ENCODE measurements at places on chromosomes 16 and 17. TPM values are rescaled to one million over a fixed set of nuclear protein-coding genes. Genes with fewer than 3 reads are reported as not detected.
A peak's percentile ranks its signal among the peaks of the same experiment; 100 is the strongest.

Gene CMTM2
- total RNA-seq = 0.97 TPM

Gene HSPB9
- total RNA-seq = not detected

Gene KRT15
- not detected for total RNA-seq

Gene NEK8
- total RNA-seq = 7.3 TPM

Gene C16orf46
- total RNA-seq = not detected

Gene EPOP
- 7.5 TPM for total RNA-seq

Gene SYT17
- not detected for total RNA-seq

Gene TAT
- not detected for total RNA-seq

Gene OVCA2
- 37.9 TPM for total RNA-seq

Gene NTN1
- total RNA-seq = 0.02 TPM

Gene CAVIN1
- total RNA-seq = 1.5 TPM

Gene PRSS33
- total RNA-seq = not detected

Gene KRTAP16-1
- total RNA-seq = not detected

Gene IL34
- not detected for total RNA-seq

GRCh38 chr17:33929181-33929724 lies 325.8 kb upstream of the CCL2 start:
- peaks cover 3% of the 10 kb centered on the region for H3K27me3 ChIP-seq
- H3K4me1 ChIP-seq = no peaks in the 10 kb centered on the region
- no peaks in the 10 kb centered on the region for H3K36me3 ChIP-seq
- no peak overlapping the region for H3K27ac ChIP-seq
- no peak overlapping the region for H3K4me3 ChIP-seq

- no peak for DNase-seq
- no peak overlapping the region for H3K4me3 ChIP-seq
Observed at GRCh38 chr17:32944248-32945020, 16.5 kb downstream of the TMEM98 start.

- peaks cover 2% of the 10 kb centered on the region for H3K36me3 ChIP-seq
- no peak for DNase-seq
- H3K4me1 ChIP-seq = peaks cover 11% of the 10 kb centered on the region
- H3K27me3 ChIP-seq = no peaks in the 10 kb centered on the region
Observed at GRCh38 chr17:75494326-75494877, 20.9 kb downstream of the CASKIN2 start.

DNA sequence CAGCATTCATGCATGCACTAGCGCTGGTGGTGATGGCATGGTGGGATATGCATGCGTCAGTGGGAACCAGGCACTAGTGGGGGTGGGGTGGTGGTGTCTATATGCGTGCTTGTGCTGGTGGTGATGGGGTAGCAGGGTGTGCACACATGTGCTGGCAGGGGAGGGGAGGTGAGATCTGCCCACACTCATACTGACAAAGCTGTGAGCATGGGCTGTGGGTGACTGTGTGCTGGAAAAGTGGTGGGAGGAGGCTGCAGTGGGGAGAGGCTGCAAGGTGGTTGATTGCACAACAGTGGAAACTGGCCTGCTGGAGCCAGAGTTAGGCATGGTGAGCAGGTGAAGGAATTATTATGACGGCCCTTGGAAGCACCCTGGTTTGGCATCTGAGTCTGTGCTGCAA lies 31.3 kb upstream of the TEKT1 start:
- H3K36me3 ChIP-seq = peaks cover 5% of the 10 kb centered on the region
- DNase-seq = no peak

DNA sequence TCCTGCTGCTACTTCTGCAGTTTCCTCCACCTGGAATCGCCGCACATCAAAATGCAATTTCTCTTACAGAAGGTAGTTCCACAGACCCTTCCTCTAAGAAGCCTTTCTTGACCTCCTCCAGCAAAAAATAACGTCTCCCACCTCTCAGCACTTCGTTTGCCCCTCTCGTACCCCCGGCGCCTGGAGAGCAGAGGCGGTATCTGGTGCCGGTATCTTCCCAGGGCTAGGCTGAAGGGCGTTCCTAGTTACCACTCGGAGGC lies 482 bp downstream of the DCTPP1 start:
- no peak for DNase-seq
- H3K27me3 ChIP-seq = no peaks in the 10 kb centered on the region
- peaks cover 33% of the 10 kb centered on the region for H3K4me1 ChIP-seq

DNA sequence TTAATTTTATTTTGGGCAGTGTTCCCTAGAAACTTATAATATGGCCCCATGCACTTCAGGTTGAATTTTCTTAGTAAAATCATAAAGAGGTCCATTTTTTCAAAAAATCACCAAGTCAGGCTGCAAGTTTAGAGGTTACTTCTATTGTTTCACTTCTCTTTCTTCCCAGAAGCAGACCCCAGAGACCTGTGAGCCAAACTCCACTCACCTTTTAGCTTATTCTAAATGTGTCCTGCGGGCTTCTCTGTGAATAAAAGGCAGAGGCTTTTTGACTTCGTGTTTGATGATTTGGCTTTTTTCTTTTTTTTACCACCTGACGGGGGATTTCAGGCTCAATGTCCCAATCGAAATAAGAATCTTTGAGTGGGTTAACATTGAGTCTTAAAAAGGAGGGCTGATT lies 7.4 kb downstream of the PRKCB start:
- H3K36me3 ChIP-seq = peaks cover 65% of the 10 kb centered on the region
- DNase-seq = no peak
- H3K27ac ChIP-seq = peak overlapping the region; percentile 16

DNA sequence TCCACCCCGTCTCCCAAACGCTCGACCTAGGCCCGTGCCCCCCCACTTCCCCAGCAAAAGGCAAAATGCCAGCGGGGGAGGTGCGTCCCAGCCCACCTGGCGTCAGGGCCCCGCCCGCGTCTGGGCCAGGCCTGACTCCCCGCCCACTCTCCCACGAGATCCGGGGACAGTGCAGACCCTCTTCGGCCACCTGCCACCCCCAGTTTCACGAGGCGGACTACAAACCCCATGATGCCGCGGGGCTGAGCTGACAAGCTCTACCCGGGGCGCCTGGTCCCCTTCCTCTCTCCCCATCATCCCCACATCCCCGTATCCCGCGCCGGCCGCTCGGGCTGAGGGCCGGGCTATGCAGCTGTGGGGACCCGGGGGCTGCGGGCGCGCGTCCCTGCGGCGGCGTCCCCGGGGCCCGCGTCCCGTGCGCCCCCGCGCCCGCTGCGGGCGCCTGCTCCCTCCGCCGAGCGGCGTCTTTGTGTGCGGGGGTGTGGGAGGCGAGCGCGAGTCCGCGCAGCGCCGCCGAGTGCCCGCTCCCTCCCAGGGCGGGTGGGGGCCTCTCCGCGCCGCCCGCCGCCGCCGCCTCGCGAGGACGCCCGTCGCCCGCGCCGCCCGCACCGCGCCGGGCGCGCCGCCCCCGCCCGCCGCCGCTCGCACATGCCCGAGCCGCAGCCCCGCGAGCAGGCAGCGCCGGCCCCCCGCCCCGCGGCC lies at the start of gene ANKRD13B:
ANKRD13B (plus strand) TSS at position 283 of the 702 bp plus-strand sequence. CDS start 490 bp downstream, outside the sequence.
- peak within 1 kb of the TSS; percentile 62 for H3K27ac ChIP-seq
- peak; percentile 51 for DNase-seq
- peak within 1 kb of the TSS; percentile 68 for H3K4me3 ChIP-seq
- H3K27me3 ChIP-seq = no peaks in the 10 kb centered on the region
- H3K4me1 ChIP-seq = peaks cover 40% of the 10 kb centered on the region

- no peak overlapping the region for H3K4me3 ChIP-seq
- DNase-seq = no peak
- H3K36me3 ChIP-seq = no peaks in the 10 kb centered on the region
- no peak overlapping the region for H3K27ac ChIP-seq
- H3K4me1 ChIP-seq = no peaks in the 10 kb centered on the region
Observed at GRCh38 chr16:53985861-53986260, 281.9 kb downstream of the FTO start.

GRCh38 chr16:86145669-86146068 lies 246.7 kb downstream of the IRF8 start:
- H3K27ac ChIP-seq = no peak overlapping the region
- peaks cover 9% of the 10 kb centered on the region for H3K27me3 ChIP-seq
- H3K4me3 ChIP-seq = no peak overlapping the region
- no peaks in the 10 kb centered on the region for H3K4me1 ChIP-seq
- no peak for DNase-seq

GRCh38 chr16:73669535-73670274 lies 621.8 kb upstream of the ZFHX3 start:
- H3K4me1 ChIP-seq = no peaks in the 10 kb centered on the region
- no peak for DNase-seq
- H3K36me3 ChIP-seq = no peaks in the 10 kb centered on the region

DNA sequence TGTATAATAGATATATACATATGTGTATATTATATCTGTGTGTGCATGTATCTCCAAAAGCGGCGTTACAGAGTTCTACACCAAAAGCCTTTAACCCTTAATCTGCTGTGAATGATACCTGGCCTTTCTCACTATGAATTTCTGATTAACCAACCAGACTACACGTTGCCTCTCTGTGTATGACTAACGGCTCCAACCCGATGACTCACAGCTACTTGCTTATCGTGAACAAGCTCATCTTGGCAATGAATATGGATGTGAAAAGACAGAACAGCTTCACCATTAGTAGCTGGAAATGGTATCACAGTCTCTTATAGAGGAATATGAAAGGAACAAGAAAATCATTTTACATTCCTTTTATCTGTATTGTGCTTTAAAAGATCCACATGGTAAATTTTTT lies 23.8 kb upstream of the ARHGAP44 start:
- no peak overlapping the region for H3K27ac ChIP-seq
- DNase-seq = no peak
- H3K36me3 ChIP-seq = no peaks in the 10 kb centered on the region
- no peaks in the 10 kb centered on the region for H3K4me1 ChIP-seq
- H3K4me3 ChIP-seq = no peak overlapping the region

DNA sequence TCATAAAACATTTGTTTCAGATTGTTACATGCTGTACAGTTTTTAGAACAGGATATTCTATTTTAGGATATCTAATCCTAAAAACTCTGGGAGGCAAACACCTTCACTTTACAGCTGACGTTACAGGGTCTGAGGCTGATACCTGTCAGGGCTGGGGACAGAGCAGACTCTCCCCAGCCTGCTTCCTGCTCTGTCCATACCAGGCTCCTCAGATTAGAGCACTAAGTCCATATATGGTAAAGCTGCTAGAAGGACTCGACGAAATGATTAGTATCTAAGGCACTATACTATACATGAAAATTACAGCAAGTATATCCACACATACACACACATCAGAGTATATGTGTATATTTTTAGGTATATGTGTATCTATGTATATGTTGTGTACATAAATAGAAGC lies 125.2 kb downstream of the ZFHX3 start:
- no peak for DNase-seq
- H3K4me3 ChIP-seq = no peak overlapping the region
- peaks cover 9% of the 10 kb centered on the region for H3K36me3 ChIP-seq

GRCh38 chr17:6108382-6108781 lies 38.2 kb downstream of the WSCD1 start:
- no peak overlapping the region for H3K27ac ChIP-seq
- no peak for DNase-seq
- no peaks in the 10 kb centered on the region for H3K4me1 ChIP-seq
- no peaks in the 10 kb centered on the region for H3K36me3 ChIP-seq
- H3K4me3 ChIP-seq = no peak overlapping the region
- H3K27me3 ChIP-seq = peaks cover 6% of the 10 kb centered on the region

DNA sequence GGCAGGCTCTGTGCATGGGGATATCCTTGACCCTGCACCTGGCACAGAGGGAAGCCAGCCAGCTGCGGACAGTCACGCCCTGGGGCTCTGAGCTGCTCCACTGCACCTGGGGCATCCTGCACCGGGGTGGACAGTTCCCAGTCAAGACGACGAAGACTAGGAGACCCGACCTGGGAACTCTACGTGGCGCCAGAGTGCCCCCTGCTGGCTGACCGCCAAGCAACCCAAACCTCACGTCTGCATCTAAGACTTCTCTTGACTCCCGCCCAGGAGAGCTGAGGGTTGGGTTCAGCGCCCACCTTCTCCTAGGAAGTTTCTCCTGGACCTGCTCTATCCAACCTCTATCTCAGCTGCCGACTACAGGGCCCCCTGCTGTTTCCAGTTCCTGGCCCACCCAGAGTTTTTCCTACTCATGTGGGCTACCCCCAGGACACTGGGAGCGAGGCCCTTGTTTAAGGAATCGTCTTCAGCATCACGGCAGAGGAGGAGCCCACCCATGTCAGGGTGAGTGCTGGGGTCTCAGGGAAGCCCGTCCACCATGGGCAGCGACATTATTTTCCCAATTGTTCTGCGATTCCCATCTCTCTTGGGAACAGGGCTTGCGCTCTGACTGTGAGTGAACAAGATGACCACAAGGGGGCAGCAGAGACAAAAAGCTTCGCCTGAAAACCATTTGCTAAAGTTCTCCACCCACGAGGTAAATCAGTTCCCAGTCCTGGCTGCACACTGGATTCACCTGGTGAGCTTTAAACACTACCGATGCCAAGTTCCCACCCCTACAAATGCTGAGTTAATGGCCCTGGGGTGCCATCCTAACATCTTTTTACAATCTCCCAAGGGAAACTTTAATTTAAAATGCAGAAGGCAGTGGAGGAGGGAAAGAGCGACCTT lies 29.3 kb downstream of the TLE7 start:
- no peak overlapping the region for H3K27ac ChIP-seq
- peaks cover 4% of the 10 kb centered on the region for H3K4me1 ChIP-seq
- H3K36me3 ChIP-seq = no peaks in the 10 kb centered on the region

DNA sequence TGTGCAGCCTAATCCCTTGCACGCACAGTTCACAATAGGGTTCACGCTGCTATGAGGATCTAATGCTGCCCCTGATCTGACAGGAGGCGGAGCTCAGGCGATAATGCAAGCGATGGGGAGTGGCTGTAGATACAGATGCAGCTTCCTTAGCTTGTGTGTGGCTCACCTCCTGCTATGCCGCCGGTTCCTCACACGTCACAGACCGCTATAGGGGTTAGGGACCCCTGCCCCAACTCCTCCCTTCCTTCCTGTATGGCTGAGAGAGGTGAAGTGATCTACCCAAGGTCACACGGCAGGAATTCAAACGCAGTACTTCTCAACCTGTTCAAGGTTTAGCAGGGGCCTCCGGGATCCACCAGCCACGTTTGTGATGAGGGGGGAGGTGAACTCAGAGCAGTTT lies 13.4 kb upstream of the PLLP start:
- H3K4me3 ChIP-seq = peak overlapping the region; percentile 17
- peak overlapping the region; percentile 79 for H3K27ac ChIP-seq
- H3K27me3 ChIP-seq = no peaks in the 10 kb centered on the region
- H3K36me3 ChIP-seq = no peaks in the 10 kb centered on the region

DNA sequence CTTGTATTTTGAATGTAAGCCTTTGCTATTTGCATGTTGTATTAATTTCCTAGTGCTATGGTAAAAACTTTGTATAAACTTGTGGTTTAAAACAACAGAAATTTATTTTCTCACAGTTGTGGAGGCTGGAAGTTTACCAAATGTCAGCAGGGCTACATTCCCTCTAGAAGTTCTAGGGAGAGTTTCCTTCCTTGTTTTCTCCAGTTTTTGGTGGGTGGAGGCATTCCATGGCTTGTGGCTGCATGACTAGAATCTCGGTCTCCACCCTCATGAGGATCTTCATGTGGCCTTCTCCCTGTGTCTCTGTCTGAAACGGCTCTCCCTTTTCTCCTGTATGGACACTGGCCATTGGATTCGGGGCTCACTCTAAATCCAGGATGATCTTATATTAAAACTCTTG lies 482.2 kb upstream of the GOT2 start:
- no peaks in the 10 kb centered on the region for H3K36me3 ChIP-seq
- no peak overlapping the region for H3K4me3 ChIP-seq
- no peaks in the 10 kb centered on the region for H3K4me1 ChIP-seq
- H3K27ac ChIP-seq = no peak overlapping the region
- DNase-seq = no peak
